H9 (cell line): ENCODE measurements at places on chromosomes 1 and 21.

- DNase-seq: no peak
Observed at GRCh38 chr1:174075245-174075692, 53.1 kb upstream of the RC3H1 start.

DNA sequence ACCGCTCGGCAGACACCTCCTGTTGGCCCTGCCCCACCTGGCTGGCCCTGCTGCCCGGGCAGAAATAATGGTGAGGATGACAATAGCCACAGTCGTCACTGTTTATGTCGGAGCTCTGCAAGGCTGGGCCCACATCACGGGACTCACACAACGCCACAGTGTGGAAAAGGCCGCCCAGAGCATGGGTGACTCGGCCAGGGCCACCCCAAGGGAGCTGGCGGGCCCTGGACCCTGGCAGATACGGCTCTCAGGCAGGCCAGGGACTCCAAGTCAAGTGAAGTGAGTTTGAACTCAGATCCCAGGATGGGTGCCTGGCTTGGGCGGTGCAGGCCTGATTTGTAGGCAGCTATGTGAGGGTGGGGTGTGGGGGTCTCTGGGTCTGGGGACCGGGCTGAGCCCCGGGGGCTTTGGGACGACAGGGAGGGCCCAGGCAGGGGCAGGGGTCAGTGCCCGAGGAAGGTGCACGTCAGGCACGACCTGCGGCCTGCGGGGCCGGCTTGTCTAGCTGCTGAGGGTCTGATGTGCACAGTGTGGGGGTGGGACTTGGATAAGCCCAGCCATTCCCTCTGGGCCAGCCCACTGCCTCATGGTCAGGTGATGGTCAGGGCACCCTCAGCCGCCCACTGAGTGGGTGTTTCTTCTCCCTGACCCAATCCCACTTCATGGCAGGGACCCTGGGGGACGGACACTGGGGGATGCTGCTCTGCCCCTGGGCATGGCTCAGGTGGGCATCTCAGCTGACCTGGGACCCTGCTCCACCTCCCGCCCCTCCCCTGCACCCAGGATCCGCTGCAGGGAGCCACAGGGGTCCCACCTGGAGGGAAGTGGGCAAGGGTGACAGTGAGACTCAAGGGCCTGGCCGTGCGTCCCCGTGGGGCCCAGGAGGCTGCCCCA, 1.0 kb downstream of the RNF223 start:
- DNase-seq: no peak

DNA sequence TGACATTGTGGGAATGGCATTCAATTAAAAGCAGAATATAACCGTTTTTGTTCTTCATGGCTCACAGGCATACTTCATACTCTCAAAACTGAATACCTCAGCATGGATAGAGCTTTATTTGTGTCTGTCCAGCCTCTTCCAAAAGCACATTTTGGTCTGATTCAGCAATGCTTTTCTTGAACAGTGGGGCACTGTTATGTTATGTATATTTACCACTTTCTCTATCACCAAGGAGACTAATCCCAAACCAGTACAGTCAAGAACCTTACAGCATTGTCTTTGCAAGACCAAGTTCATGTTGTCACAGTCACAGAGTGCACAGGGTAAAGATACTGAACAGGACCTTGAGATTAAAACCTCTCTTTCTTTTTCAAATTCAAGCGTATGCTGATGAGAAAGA, 582.8 kb downstream of the PTBP2 start:
- no peak for DNase-seq

DNA sequence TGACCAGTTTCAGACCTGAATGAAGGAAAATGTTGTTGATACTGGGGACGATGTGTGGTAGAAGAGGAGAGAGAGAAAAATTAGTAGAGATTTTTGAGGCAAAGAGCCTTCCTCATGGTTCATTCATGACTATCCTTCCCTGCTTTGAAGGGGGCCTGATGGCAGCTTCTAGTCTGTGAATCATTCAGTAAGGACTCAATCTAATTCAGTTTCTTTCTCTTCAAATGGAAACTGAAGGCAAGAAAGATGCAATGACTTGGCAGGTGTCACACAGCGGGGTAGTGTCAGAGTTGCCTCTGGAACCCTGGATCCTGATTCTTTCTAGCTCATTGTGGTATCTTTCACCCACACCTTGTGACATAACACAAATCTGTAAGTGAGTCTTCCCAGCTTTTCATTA, 14.9 kb upstream of the CD5L start:
- no peak for DNase-seq

DNA sequence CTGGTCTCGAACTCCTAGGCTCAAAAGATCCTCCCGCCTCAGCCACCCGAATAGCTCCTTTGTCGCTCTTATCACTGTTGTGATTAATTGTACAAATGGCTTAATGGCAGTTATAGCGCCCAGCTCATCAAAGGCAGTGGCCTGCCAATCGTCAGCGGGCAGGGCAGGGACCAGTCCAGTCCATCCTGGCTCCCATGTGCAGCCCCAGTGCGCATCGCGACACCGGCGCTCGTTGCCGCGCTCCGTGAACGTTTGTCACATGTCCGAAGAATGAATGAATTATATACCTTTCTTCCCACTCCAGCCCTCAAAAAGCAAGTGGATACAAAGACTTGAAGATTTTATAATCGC, 18.4 kb downstream of the MTX1 start:
- peak; percentile 74 for DNase-seq

- no peak for DNase-seq
Observed at GRCh38 chr1:162303004-162303344, 73.7 kb downstream of the SPATA46 start.

DNA sequence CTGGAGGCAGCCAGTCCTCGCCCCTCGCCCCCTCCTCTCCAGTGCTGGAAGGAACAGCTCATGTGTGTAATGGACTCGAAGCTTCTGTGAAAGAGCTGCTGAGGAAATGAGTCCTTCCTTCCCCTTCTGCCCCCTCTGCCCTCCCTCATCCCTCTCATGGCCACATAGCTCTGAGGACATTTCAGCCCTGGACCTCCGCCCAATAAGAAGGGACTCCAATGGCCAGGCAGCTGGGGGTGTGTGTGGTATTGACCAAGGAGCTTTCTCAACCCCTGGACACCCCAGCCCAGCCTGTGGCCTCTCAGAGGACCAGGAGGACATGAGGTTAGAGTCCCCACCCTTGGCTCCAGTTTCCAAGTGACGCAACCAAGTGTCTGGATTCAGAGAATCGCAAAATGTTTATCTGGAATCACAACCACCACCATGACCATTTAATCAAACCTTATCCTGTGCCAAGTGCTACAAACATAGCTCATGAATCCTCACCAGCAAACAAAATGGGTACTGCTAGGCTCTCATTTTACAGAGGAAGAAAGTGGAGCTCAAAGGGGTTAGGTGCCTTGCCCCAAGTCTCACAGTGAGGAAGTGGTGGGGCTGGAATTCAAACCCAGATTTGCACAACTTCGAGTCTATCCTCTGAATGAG, 47.8 kb upstream of the ECE1 start:
- DNase-seq: no peak

DNA sequence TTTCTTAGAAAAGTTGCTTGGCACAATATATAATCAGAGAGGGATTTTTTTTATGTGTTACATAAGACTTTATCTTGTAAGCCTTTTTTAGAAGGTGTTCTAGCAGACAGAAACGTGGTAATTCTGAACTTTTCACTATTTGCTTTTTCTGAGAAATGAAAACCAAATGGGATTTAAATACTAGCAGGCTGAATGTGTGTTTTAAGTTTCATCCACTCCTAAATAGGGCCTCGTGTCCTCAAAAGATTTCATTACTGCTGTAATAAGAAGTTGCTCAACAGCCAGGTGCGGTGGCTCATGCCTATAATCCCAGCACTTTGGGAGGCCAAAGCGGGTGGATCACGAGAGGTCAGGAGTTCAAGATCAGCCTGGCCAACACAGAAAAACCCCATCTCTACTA, 44.7 kb upstream of the FMO2 start:
- DNase-seq: no peak

- DNase-seq: no peak
Observed at GRCh38 chr1:173195596-173196088, 11.5 kb downstream of the TNFSF4 start.

DNA sequence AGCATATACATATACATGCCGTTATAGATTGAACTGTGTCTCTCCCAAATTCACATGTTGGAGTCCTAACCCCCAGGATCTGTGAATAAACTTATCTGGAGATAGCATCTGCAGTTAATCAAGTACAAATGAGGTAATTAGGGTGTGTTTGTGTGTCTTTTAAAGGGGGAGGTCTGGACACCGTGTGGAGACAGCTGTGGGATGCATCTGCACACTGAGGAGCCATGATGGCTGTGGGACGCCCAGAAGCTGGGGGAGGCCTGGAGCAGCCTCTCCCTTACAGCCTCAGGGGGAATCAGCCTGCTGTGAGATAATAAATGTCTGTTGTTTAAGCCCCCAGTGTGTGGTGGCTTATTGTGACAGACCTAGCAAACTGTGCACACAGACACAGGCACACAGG, 51.8 kb upstream of the COL18A1 start:
- DNase-seq: no peak

GRCh38 chr1:25210728-25211127, 21.6 kb downstream of the SYF2 start:
- DNase-seq: no peak

- DNase-seq: no peak
Observed at GRCh38 chr1:241180569-241180968, 176.4 kb downstream of the RGS7 start.

GRCh38 chr1:152448496-152448895, 34.4 kb upstream of the CRNN start:
- no peak for DNase-seq

GRCh38 chr1:42334240-42335049, 590 bp downstream of the FOXJ3 start:
- peak; percentile 72 for DNase-seq

DNA sequence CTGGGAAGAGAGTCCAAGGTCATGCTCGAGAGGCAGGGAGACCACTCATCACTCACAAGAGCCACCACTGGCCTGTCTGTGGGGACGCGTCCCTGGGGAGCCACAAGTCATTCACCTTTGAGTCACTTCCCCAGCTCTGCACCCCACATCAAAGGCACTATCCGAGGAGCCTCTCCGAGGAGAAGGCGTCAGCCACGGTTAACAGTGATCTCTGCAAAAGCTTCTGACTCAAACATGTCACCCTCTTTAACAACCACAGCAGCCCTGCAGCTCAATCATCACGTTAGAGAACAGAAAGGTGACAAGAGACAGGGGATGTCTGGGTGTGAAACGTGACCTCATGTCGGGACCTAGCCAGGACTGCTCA, 9.0 kb downstream of the LRRC47 start:
- no peak for DNase-seq

DNA sequence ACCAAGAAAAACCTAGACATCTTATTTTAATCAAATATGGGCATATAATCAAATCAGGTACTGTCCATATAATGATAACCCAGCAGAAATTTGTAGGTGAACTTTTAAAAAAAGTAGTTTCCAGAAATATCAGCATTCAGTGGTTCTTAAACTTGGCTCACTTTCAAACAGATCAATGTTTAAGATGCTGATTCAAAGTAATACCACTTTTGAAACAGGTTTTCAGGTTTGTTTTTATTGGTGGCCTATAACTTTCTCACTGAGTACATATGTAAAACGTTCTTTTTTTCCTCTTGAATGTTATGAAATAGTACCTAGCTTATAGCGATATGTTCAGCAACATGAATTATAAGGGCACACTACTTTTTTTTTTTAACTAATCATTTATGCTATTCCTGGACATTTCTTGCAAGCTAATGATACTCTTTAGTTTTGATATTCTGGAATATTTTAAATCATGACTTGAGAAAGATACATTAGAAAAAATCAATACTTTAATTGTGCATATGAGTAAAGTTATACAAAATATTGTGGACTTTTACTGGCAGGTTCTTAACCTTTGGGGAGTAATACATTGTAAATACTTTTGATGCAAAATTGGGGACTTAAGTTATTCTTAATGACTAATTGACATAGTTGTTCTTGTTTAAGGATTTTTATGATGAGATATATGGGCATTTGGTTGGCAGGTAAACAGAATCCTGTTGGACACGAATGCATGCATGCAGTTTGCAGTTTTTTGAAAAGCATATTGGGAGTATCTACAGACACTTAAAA, 3.0 kb downstream of the NFIA start:
- DNase-seq: no peak

DNA sequence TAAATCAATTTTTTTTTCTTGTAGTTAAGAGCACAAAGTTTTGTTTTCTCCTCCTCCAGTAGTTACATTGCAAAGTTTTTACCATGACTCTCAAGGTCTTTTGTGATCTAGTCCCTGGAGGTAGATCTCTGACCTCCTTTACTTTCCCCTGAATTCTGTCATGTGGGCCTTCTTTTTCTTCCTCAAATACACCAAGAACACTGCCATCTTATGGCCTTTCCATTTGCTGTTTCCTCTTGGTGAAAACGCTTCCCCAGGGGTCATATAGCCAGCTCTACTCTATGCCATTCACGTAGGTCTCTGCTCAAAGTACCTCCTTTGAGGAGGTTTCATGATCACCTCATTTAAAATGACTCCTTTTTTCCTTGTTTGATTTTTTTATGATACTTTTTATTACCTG, 2.7 kb downstream of the DDX20 start:
- DNase-seq: no peak

GRCh38 chr21:38289705-38290485, 33.1 kb downstream of the KCNJ15 start:
- no peak for DNase-seq

DNA sequence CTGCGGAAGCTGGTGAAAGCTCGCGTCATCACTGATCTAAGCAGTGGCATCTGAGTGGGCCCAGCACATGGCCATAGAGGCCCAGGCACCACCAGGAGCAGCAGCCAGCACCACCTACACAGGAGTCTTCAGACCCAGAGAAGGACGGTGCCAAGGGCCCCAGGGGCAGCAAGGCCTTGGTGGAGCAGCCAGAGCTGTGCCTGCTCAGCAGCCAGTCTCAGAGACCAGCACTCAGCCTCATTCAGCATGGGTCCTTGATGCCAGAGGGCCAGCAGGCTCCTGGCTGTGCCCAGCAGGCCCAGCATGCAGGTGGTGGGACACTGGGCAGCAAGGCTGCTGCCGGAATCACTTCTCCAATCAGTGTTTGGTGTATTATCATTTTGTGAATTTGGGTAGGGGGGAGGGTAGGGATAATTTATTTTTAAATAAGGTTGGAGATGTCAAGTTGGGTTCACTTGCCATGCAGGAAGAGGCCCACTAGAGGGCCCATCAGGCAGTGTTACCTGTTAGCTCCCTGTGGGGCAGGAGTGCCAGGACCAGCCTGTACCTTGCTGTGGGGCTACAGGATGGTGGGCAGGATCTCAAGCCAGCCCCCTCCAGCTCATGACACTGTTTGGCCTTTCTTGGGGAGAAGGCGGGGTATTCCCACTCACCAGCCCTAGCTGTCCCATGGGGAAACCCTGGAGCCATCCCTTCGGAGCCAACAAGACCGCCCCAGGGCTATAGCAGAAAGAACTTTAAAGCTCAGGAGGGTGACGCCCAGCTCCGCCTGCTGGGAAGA, 3.2 kb upstream of the ARTN start:
- DNase-seq: peak; percentile 76

- DNase-seq: no peak
Observed at GRCh38 chr1:12384836-12385456, 155.1 kb downstream of the VPS13D start.

- DNase-seq: no peak
Observed at GRCh38 chr1:203590603-203591002, 36.0 kb upstream of the ATP2B4 start.

GRCh38 chr1:204773246-204773645, 87.7 kb upstream of the LRRN2 start:
- DNase-seq: no peak
